ENCODE measurements at places on chromosomes 4 and X.

GRCh38 chr4:72969976-72970375, 99.5 kb downstream of the COX18 start:
- DNase-seq: no peak

GRCh38 chr4:88702782-88703181, 5.2 kb upstream of the NAP1L5 start:
- DNase-seq: no peak

DNA sequence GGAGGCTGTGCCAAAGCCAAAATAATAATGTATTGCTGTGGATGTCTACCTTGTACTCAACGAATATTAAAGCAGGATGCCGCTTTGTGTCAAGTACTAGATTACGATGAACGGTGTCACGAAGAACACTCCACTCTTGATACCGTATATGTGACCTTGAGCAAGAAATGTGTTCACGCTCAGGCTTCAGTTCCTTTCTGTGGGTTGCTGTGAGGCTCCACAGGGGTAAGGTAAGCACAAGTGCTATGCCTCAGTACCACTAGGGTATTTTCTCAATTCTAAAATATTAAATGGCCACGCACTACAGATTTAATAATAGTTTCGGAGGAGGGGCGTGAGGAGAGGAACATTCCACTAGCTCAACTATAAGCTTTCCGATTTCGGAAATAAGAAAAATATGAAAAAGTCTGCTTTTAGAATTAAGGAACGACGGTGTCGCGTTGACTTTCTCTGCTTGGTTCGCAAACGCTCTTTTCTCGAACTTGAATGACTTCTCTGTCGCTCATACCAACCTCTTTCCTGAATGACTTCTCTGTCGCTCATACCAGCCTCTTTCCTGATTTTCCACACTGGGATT, 607 bp upstream of the SCOC start:
- no peak for DNase-seq

DNA sequence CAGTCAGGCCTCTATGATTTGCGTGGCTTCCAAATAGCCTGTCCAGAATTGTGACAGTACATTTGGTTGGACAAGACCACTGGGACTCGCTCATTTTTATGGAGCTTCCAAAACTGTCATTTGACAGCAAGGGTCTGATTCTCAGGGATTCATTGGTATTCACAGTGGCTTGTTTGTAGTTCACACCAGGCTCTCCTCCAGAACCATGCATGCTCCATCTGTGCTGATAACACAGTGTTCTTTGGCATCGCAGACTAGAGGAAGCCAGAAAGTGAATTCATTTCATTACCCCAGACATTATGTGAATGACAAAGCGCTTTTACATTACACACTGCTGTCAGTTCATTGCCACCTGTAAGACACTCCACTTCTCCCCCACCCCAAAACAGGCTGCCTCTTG, 208.3 kb downstream of the ARHGAP10 start:
- DNase-seq: no peak
